ENCODE measurements at places on chromosomes 7 and 10.

DNA sequence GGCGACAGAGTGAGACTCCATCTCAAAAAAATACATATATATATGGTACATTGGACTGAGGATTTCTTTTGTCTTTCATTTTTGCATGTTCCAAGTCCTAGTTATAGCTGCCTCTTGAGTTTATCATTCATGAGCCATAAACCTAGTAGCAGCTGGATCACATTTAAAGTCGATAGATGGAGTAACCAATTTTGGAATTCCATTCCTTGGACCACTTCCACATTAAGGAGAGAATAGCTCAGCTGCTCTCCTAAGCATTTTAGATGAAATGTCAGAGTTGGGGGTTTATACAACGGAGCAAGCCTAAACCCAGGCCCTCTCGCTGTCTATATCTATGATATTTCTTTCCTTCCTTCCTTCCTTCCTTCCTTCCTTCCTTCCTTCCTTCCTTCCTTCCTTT lies 141.2 kb downstream of the LYZL1 start:
- no peak for DNase-seq

GRCh38 chr7:78450706-78451105 lies 652.1 kb downstream of the PHTF2 start:
- no peak for DNase-seq

GRCh38 chr10:93471110-93471651 lies 11.0 kb downstream of the MYOF start:
- no peak for DNase-seq

GRCh38 chr10:76329891-76330575 lies 898.6 kb downstream of the LRMDA start:
- DNase-seq: no peak

DNA sequence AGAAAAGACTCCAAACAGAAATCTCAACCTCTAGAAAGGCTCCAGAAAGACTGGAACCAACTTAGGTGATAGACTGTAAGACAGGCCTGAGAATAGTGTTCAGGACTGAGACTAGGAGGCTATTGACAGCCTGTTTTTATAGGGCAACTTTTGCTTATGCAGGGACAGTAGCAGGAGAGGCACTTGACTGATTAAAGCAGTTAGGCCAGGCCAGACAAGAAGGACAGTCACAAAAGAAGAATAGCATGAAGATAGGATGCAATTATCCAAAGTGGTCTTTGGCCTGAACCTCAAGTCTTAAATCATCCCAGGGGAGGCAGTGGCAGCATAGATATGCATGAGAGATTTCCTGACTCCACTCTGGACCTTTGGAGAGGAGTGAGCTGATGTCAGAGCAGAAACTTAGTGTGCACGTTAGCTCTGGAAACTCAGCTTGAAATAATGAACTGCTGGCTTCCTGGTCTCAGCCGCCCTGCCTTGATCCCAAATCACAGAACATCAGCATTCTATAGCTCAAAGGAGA lies 290.6 kb downstream of the SORCS3 start:
- no peak for DNase-seq

- DNase-seq: no peak
These were observed 6.3 kb upstream of the MYO1G start for GRCh38 chr7:44985033-44985695.

Data from activated gamma-delta T cell treated with Interleukin-2 at 50 U/mL for 16 hours (primary cell).